ENCODE measurements at places on chromosomes 16 and 17.

- no peak for DNase-seq
These were observed 15.9 kb upstream of the ARHGAP17 start for GRCh38 chr16:25031132-25031440.

DNA sequence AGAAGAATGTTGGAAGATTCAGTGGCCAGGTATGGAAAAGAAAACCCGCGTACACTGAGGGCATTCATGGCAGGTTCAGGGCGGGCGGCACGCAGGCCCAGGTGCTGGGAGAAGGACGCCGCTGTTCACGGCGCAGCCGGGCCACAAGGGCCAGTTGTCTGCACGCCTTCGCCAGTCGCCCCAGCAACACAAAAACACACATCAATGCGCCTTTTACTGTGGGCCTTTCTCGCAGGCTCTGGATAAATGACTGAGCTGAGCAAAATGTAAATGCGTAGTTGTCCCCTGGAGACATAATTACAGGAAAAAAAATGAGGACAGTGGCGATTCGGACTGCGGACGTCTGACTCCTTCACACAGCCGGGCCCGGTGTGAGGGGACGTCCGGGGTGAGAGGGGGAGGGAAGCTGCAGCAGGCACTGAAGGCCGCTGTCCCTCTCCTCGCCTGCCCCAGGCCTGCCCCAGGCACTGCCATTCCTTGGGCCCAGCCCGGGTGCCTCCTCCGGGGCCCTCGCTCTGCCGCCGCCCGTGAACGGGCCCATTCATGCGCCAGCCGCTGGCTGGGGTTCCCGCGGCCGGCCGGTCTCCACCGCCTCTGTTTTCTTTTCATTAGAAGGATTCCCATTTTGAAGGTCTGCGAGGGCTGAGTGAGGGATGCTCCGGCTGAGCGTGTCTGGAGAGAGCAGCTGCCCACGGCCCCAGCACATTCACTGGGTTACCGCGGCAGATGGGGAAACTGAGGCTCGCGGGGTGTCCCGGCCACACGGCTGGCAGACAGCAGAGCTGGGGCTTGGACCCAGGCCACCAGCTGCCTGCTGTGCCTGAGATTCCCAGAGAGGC is 6.5 kb upstream of the ZNF469 start:
- no peak for DNase-seq

DNA sequence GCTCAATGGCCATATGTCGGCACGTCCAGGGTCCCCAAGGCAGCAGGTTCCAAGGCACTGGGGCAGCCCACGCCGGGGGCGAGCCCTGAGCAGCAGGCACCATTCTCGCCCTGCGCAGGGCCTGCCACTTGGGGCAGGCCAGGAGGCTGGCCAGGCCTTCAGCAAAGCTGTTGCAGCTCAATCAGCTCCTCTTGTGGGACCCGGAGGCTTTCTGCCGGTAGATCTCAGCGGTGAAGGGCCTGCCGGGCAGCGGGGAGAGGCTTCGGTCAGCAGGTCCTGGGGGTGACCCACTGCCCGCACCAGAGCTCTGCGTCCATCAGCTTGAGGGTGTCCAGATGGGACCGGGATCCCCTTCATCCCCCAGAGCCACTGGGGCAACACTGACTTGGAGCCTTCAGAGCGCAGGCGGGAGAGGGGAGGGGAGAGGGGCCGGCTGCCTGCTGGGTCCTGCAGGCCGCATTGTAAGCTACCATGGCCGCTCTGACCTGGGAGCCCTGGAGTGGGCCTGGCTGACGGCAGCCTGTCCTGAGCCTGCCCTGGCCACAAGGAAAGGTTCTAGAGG is 9.5 kb upstream of the RASD1 start:
- DNase-seq: no peak

GRCh38 chr16:1656808-1657617 is 21.1 kb upstream of the JPT2 start:
- peak; percentile 66 for DNase-seq

DNA sequence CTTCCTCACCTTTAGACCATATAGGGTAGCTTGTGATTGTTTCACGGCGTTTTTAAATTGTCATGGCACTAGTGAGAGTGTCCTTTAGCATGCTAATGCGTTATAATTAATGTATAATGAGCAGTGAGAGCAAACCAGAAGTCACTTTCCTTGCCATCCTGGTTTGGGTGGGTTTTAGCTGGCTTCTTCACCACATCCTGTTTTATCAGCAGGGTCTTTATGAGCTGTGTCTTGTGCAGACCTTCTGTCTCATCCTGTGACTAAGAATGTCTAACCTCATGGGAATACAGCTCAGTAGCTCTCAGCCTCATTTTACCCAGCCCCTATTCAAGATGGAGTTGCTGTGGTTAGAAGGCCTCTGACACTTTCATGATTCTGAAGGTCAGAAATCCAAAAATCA is 370.9 kb upstream of the RBFOX1 start:
- DNase-seq: no peak

DNA sequence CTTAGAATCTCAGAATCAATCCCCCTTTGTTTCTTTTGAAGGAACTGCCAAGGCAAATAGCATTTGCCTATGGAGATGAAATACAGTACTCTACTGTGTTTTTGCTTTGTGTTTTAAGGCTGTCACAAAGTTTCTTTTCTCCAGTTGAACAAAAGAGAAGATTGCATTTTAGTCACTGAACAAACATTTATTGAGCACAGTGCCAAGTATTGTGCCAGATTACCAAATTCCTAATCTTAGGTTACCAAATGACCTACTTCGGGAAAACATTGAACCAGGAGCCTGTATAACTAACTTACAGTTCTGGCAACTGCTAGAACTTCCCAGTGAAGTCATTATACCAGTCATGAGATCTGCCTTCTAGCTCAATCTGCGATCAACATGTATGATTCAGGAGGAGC is 3.0 kb upstream of the UBB start:
- DNase-seq: no peak

- DNase-seq: no peak
These were observed 35.1 kb downstream of the MFSD11 start for GRCh38 chr17:76772842-76773525.

DNA sequence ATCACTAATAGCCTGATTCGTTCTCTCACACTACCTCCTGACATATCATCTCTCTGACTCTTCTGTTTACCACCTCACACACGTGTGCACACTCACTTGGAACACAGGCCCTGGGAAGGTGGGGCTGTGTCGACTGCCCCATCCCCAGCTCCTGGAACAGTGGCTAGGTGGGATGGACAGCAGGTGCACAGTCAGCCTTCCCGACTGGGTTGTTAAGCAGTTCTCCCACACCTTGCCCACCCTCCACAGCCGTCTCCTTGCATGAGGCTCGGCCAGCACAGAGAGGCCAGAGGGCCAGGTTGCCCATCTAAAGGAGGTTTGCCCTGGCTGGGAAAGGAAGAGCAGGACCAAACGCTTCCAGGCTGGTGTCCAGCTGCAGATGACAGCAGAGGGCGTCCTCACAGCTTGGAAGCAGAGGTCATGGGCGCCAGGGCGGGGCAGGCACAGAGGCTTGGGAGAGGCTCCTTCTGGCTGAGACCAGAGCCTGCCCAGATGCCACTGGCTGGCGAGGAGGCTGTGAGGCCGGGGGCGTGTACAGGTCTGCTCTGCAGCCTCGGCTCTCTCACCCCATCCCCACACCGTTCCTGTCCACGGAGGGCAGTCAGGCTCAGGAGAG is 92.8 kb downstream of the AMFR start:
- peak; percentile 63 for DNase-seq

DNA sequence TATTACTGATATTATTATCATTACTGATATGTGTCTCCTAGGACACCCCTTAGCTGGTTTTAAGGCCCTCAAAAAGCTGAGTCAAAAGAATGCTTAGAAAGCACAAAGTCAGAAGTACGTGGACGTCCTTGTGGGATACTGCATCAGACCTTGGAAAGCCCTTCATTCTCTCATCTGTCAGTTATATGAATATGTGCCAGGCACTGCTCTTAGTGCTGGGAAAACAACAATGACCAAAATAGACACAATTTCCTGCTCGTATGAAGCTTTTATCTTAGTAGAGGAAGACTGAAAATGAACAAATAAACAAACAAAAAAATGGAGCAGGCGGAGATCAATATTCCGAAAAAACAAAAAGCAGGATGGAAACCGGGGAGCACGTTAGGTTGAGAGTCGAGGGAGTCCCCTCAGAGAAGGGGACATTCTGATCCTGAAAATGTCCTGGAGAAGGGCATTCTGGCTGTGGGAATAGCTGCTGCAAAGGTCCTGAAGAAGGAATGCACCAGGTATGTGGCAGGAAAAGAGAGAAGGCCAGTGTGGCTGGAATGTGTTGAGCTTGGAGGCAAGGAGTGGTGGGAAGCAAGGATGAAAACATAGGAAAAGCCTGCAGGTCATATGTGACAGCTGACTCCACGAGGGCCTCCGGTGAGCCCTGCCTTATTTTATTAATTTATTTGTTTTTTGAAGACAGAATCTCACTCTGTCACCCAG is 15.5 kb upstream of the TMEM94 start:
- DNase-seq: no peak

GRCh38 chr17:29613352-29613837 is 9.3 kb downstream of the CORO6 start:
- peak; percentile 98 for DNase-seq

DNA sequence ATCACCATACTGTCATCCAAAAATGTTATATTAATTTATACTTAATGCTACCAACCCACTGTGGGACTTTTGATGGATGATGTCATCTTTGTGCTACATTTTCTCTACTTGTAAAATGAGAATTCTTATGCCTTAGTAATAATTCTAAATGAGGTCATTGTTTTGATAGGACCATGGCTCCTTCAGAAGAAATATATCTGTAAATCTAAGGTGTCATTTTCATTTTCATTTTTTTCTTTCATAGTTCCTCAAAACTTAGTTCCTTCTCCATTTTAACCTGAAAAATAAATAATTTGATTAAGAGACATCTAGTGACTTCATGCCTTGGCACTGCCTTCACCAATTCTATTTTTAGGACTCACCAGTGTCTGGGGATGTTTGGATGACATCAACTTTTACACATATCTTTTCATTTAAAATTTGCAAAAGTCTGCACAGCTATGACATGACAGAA is 48.7 kb downstream of the GPRC5B start:
- no peak for DNase-seq

- DNase-seq: no peak
These were observed 37.5 kb downstream of the DHRS7B start for GRCh38 chr17:21164216-21164615.

- DNase-seq: no peak
These were observed 5.5 kb upstream of the DHRS11 start for GRCh38 chr17:36586138-36586537.

DNA sequence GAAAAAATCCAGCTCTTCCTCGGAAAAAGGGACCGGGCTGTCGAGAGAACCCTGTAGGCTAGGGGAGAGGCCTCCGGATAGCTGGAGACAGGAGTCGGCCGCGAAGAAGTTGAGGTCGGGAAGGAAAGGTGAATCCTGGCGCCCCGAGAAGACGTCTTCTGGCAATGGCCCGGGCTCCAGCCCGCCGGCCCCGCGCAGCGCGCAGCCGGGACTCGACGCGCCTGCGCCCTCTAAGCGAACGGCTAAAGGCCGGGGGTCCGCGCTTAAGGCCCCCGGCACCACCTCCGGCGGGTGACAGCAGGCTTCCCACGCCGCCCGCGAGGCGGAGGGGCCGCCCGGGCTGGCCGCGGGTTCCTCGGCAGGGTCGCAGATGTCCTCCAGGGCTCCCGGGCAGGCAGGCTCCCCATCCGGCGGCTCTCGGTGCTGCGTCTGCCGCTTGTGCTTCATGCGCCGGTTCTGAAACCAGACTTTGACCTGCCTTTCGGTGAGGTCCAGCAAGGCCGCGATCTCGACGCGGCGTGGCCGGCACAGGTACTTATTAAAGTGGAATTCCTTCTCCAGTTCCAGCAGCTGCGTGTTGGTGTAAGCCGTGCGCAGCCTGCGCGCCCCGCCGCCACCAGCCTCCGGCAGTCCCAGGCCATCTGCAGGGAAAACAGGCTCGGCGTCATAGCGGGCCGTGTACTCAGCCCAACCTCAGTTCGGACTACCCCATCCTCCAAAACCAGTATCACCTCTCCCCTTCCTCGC is 1.6 kb downstream of the HOXB2 start:
- DNase-seq: peak; percentile 29

DNA sequence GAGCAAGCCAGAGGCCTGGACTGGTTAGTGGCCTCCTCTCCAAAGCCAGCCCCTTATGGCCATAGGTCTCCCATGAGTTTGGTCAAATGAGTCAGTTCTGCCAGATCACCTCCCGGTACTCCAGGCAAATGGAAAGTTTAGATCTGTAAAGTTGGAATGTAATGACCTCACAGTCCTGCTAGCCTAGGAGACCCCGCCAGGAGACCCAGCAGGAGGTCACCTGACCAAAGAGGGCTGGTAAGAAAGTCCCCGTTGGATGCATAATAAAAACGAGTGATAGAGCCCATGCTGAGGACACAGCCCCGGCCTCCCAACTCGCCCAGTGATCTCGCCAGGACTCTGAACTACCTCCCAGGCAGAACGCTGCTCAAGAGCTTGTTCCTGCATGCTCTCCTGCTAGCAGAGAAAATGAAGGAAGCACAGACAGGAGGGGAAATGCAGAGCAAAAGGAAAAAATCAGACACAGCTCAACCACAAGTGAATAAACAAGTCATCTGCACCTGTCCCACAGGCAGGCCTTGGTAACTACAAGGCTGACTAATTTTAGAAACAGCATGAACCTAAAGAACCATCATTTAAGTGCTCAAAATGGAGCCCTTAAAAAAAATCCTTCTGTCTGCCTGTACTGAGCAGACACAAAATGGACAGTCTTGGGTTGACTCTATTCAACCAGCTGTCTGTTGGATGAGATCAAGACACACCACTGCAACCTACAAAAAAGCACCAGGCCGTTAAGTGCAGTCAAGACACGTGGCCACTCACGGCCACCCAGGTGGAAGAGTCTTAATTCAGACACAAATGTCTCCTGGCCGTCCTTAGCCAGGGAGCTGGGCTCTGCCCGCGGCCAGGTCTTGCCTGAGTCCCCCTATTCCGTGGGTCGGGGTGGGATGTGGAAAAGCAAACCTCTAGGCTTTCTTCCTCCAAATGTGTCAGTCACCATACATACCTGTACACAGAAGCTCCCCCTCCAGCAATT is 9.2 kb downstream of the CDIP1 start:
- DNase-seq: no peak

GRCh38 chr17:53630115-53630514 is 192.6 kb upstream of the KIF2B start:
- DNase-seq: no peak

DNA sequence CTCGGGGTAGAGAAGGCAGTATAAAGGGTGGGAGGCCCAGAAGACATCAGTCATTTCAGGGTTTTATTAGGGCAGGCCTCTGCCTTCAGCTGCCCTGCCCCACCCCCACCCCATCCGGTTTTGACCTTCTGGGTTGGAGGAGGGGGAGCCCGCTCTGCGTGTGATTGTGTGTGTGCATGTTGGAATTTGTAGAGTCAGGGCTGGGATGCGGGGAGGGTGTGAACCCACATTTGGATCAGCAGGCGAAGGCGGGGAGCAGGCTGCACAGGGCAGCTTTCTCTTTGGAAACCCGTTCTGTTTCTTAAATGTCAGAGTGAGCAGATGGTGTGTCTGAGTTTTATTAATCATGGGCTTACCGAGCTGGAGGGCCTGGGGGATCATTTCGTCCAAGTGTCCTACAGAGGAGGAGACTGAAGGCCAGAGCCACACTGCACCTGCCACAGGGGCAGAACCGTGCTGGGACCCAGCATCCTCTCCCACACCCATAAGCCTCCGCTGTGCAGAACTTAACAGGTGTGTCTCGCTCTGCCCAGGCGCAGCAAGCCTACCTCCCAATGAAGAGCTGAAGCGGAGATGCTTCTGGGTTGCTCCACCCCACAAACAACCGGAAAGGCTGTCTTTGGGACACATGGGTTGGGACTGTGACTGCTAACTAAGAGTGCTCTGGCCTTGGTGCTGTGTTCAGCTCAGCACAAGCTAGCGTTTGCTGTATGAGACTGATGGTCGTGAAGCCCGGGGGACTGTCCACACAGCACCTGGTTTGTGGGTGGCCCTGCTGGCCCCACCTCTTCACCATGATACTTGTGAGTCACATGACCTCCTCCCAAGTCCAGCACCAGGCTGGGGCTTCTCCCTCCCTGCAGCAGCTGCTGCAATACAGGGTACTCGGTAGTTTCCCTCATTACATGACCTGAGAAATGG is 70.9 kb upstream of the GSE1 start:
- DNase-seq: no peak

Data from heart right ventricle (tissue), 16 donors.